Osteocyte (in vitro differentiated cells): ENCODE measurements at places on chromosomes 7 and 10. TPM values are rescaled to one million over a fixed set of nuclear protein-coding genes. Genes with fewer than 3 reads are reported as not detected.

OPN1SW gene
- total RNA-seq, result not detected in 2 replicates

CCDC146 gene
- 3.3 and 5.1 TPM in 2 replicates for total RNA-seq

KIAA1549 gene
- 12.2 and 12.8 TPM in 2 replicates for total RNA-seq

DNAJC12 gene
- 9.5 and 12.0 TPM in 2 replicates for total RNA-seq

NEUROD6 gene
- total RNA-seq, result not detected in 2 replicates

MINDY4 gene
- 4.4 and 5.3 TPM in 2 replicates for total RNA-seq

AZGP1 gene
- total RNA-seq, result not detected in 2 replicates

LIPN gene
- total RNA-seq, result not detected in 2 replicates

ASB10 gene
- not detected in 2 replicates for total RNA-seq

COL28A1 gene
- 0.39 and 1.1 TPM in 2 replicates for total RNA-seq

CNPY4 gene
- 33.6 and 36.7 TPM in 2 replicates for total RNA-seq

ACSM6 gene
- total RNA-seq, result not detected in 2 replicates

VENTX gene
- total RNA-seq, result not detected in 2 replicates

MCM10 gene
- 2.5 and 3.7 TPM in 2 replicates for total RNA-seq

SLC26A3 gene
- not detected in 2 replicates for total RNA-seq

CREB5 gene
- total RNA-seq, result 6.5 and 7.5 TPM in 2 replicates

PPP1R3A gene
- not detected in 2 replicates for total RNA-seq

HOXA1 gene
- total RNA-seq, result not detected in 2 replicates

EPHB6 gene
- total RNA-seq, result 13.7 and 14.7 TPM in 2 replicates

SNX10 gene
- not detected in 2 replicates for total RNA-seq

TMEM236 gene
- total RNA-seq, result 0.08 and 0.11 TPM in 2 replicates

IGFBP3 gene
- 294 and 321 TPM in 2 replicates for total RNA-seq

NUTM2A gene
- total RNA-seq, result 1.2 and 1.5 TPM in 2 replicates

AGMO gene
- total RNA-seq, result 0.99 and 1.7 TPM in 2 replicates

ZNF365 gene
- total RNA-seq, result 0.44 and 1.0 TPM in 2 replicates

TMEM140 gene
- total RNA-seq, result 0.18 TPM in 1 of 2 replicates, not detected in the other

FAM3C gene
- 37.4 and 42.0 TPM in 2 replicates for total RNA-seq

RPP38 gene
- 13.7 and 17.9 TPM in 2 replicates for total RNA-seq

KMT2C gene
- total RNA-seq, result 71.8 and 76.2 TPM in 2 replicates

ZNF511 gene
- 35.1 and 39.1 TPM in 2 replicates for total RNA-seq

EIF4EBP2 gene
- total RNA-seq, result 40.4 and 41.1 TPM in 2 replicates

SPDYE2B gene
- total RNA-seq, result not detected in 2 replicates

TACR2 gene
- not detected in 2 replicates for total RNA-seq

MAP3K8 gene
- 11.5 and 13.7 TPM in 2 replicates for total RNA-seq

CPED1 gene
- 3.4 and 3.9 TPM in 2 replicates for total RNA-seq

MRC1 gene
- total RNA-seq, result not detected in 2 replicates

CALCR gene
- not detected in 2 replicates for total RNA-seq

SLC29A3 gene
- total RNA-seq, result 4.1 and 4.4 TPM in 2 replicates

GET4 gene
- 33.7 and 36.4 TPM in 2 replicates for total RNA-seq

SH3PXD2A gene
- 43.0 and 46.6 TPM in 2 replicates for total RNA-seq

EBLN1 gene
- not detected in 2 replicates for total RNA-seq

IL6 gene
- total RNA-seq, result not detected in 2 replicates

AMZ1 gene
- 5.8 and 6.6 TPM in 2 replicates for total RNA-seq

CALHM1 gene
- not detected in 2 replicates for total RNA-seq

OR2F1 gene
- total RNA-seq, result not detected in 2 replicates

RGR gene
- total RNA-seq, result not detected in 2 replicates

HYAL4 gene
- total RNA-seq, result not detected in 2 replicates
